AG08395 (cell line): ENCODE measurements at places on chromosomes 11 and 22.

GRCh38 chr11:118216621-118217481, 8.0 kb downstream of the JAML start:
- no peak for DNase-seq

DNA sequence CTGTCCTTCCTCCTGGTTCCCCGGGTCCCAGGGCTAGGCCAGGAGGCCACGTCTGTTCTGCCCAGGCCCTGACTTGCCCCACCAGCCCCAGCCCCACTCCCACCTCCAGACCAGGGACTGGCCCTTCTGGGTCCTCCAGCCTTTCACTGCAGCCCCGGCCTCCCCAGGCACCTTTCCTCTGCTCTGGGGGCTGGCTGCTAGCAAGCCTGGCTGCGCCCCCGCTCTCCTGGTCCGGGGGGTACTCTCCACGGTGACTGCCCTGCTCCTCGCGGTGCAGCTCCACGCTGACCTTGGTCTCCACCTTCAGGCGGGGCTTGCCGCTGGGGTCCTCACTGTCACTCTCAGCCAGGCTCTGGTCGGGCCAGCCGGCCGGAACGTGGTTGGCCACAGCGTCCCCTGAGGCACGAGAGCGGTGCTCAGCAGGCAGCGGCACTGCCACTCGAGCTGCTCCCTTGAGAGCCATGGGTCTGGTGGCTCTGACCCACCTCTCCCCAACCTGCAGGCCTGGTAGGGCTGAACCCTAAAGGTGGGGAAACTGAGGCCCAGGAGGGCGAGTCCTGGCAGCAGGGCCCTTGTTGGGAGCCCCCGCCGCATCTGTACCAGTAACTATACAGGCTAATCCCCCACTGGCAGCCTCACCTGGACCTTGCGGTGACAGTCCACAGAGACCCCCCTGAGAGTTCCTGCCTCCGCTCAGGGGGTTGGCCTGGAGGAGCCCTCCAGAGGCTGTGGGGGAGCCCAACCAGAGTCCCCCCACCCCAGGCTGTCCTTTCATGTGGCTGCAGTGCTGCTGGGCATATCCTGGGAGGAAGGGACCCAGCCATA, 29.0 kb downstream of the TRMU start:
- no peak for DNase-seq

DNA sequence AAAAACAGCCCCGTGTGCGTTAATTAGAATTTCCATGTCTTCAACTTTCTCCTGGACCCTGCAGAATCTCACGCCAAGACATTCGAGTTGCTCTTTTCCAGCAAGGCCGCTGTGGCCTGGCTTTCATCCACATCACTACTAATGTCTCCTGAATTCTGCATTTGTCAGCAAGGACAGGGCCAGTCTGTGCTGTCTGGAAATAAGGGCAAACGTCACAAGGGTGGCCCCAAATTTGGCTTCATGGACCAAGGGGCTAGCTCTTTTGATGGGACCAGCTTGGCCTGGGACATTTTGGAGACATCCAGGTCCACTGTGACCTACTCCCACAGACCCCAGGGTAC, 33.4 kb downstream of the KCNQ1OT1 start:
- DNase-seq, result no peak

- DNase-seq, result no peak
These were observed 453.9 kb upstream of the CCDC179 start for GRCh38 chr11:23314162-23314561.

DNA sequence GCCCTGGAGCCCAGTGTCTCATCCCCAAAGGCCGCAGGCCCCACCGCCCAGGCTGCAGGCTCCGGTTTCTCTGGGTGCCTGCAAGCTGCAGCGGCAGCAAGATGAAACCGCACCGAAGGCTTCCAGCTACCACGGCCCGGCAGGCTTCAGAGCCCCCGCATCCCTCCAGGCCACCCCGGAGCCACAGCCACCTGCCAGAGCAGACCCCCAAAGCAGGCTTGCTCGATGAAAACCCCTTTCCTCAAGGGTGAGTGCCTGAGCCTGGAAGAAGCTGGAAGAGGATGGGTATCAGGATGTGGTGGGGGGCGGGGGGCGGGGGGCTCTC, 24.5 kb upstream of the GNB1L start:
- DNase-seq, result no peak

DNA sequence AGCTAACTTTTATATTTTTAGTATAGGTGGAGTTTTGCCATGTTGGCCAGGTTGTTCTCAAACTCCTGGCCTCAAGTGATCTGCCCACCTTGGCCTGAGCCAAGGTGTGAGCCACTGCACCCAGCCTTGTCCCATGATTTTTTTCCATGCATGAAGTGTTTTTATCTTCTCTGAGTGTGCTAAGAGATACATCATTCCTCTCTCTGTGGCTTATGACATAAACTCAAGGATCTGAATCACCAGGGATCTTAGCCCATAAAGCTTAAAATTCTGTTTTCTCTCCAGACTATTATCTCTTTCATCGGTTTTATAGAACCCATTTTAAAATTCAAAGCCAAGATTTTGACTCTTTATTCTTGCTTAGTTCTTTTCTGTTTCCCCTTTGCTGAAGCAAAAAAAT, 48.4 kb upstream of the C11orf58 start:
- no peak for DNase-seq
